ENCODE measurements at places on chromosomes 2 and 18.

DNA sequence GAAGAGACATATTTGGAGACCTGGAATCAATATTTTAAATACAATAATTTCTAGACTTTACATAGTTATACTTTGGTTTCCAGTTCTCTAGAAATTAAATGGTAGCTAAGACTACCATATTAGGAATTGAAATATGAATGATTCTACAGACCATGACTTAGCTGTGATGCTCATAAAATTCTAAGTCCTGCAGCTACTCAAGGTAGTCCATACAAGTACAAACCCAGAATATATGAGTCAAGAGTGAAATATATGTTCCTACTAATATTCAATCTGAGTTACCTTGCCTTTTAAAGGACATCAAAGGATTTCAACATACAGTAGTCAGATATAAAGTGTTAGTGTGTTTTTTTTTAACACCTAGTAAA, 10.1 kb upstream of the SPOPL start:
- no peak for DNase-seq

GRCh38 chr2:236608710-236609109, 39.1 kb downstream of the ACKR3 start:
- DNase-seq: no peak

DNA sequence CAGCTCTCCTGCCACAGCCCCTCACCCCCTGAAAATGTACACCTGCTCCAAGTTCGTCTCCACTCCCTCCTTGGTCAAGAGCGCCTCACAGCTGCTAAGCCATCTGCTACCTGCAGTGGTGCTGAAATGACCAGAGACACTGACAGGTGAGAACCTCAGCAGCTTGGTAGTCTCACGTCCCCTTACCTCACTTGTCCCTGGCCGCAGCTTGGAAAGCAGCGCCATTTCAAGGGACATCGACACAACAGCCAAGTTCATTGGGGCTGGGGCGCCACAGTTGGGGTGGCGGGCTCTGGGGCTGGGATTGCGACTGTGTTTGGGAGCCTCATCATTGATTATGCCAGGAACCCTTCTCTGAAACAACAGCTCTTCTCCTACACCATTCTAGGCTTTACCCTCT, 47.5 kb downstream of the ANKRD44 start:
- DNase-seq: no peak

GRCh38 chr2:128646091-128646490, 327.4 kb upstream of the HS6ST1 start:
- no peak for DNase-seq

DNA sequence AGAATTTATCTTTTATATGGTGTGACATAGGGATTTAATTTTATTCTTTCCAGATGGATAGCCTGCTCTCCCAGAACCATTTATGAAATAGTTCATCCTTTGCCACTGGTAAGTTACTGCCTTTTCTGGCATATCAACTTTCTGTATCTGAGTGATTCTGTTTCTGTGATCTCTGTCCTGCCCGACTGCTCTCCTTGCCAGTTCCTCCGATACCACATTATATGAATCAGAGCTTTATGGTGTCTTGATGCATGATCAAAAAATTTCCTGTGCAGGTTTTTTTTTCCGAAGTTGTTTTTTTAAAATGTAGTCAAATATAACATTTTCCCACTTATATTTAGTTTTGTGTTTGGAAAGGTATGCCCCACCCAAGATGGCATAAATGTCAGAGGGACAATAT, 242.5 kb downstream of the CYP26B1 start:
- DNase-seq: no peak

GRCh38 chr2:47916412-47916811, 10.1 kb upstream of the FBXO11 start:
- no peak for DNase-seq

GRCh38 chr2:170265321-170265720, 87.4 kb downstream of the MYO3B start:
- no peak for DNase-seq

- no peak for DNase-seq
Measured at GRCh38 chr18:67216846-67217245, 299.7 kb downstream of the DSEL start.

GRCh38 chr2:81050580-81051095, 746.1 kb upstream of the LRRTM1 start:
- no peak for DNase-seq

- no peak for DNase-seq
Measured at GRCh38 chr2:11071211-11071610, 84.1 kb upstream of the SLC66A3 start.

GRCh38 chr18:45423659-45424058, 191.6 kb upstream of the SLC14A2 start:
- peak; percentile 99 for DNase-seq

GRCh38 chr2:46350029-46350689, 53.0 kb downstream of the EPAS1 start:
- no peak for DNase-seq

DNA sequence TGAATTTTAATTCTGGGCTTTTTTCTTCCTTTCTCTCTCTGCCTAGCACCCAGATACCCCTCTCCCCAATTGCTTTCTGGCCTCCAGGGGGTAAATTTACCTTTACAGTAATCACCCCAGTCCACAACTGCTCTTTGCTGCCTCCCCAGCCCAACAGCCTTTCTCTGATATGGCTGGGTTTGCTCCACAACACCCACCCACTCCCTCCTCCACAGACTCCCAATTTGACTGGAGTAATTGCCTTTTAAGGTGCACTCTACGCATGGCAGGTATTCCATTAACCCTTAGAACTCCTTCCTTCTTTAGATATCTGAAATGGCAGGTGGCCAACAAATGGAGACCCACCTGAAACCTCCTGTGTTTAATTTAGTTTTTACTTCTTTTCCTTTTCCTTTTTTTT, 3.6 kb downstream of the CELF4 start:
- DNase-seq: no peak

DNA sequence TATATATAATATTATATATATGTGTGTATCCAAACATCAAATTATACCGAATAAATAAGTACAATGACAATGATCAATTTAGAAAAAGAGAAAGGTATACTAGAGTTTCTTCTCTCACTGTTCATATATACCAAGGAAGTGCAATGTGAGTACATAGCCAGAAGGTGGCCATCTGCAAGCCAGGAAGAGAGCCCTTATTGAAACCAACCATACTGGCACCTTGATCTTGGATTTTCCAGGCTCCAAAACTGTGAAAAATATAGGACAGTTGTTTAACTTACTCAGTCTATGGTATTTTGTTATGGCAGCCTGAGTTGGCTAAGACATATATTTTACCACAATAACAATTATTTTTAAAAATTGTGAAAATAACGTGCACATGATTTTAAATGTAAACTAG, 1490.2 kb upstream of the SLC39A10 start:
- no peak for DNase-seq

DNA sequence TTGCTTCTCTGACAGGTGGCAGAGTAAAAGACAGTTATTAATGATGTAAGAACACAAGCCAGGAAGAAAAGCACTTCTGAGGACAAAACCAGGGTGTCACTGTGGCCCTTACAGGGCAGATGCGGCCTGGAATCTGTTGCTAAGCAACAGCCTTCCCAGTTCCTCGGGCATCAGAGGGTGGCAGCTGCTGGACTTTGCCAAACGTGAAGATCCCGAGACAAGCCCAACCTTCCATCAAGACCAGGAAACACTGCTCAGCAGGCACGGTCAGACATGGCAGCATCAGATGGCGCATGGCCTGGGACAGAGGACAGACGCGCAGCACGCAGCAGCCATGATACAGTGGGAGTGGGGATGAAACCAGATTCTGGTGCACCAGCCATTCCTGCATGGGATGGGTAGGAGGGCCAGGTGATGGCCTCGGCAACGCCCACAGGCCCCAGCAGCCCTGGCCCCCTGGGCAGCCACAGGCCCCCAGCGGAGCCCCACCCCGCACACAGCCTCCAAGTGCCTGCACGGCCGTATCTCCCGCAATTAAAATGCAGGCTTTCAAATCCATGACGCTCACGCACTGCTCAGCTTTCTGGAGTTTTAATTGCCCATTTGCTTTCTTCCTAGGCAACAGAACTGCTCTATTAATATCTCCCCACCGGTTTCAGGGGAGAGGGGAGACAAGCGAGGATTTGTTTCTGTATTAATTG, 89.0 kb downstream of the EIPR1 start:
- DNase-seq: no peak

DNA sequence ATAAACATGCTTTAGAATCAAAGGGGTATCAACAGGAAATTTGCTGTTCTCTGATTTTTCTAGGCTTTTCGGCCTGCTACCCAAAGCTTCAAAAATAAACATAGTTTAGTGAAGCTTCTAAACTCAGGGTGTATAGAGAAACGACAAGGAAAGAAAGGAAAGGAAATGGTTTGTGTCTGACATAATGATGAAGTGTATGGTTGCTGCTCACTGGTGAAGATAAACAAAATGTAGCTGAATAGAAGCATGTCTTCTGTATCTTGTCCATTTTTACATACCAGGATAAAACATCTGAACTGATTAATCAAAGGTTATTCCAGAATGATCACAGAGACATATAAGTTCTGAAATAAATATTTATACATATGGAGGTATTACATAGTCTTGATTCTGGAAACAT, 1324.6 kb upstream of the NRXN1 start:
- DNase-seq: no peak

- no peak for DNase-seq
Measured at GRCh38 chr2:54012538-54013141, 41.8 kb upstream of the PSME4 start.

DNA sequence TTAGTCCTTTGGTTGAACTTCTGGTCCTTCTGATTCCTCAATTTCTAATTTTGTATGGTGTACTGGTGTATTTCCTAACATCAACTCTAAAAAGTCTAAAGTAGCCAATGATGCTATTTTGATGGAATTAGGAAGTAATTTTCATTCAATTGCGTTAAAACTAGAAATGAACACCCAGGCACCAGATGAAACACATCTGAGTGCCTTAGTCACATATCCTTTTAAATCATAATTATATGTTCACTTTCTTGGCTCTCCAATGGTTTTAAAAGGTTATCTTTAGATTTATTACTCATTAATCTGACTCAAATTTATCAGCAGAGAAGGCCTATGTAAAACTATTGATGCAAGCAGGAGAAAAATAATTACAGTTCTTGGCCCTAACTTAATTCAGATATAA, 119.7 kb downstream of the GAREM1 start:
- DNase-seq: no peak

All from NCI-H1417 (cell line).